Immature natural killer cell (primary cell): ENCODE measurements at places on chromosomes 5 and 9. TPM values are rescaled to one million over a fixed set of nuclear protein-coding genes. Genes with fewer than 3 reads are reported as not detected.

Gene ADRB2
- 54.1 TPM for polyA plus RNA-seq

Gene IL4
- polyA plus RNA-seq: not detected

Gene PCDHB14
- polyA plus RNA-seq: not detected

Gene MEIKIN
- not detected for polyA plus RNA-seq

Gene CCDC180
- not detected for polyA plus RNA-seq

Gene RALGDS
- 31.2 TPM for polyA plus RNA-seq

Gene CBY3
- 1.3 TPM for polyA plus RNA-seq

DNA sequence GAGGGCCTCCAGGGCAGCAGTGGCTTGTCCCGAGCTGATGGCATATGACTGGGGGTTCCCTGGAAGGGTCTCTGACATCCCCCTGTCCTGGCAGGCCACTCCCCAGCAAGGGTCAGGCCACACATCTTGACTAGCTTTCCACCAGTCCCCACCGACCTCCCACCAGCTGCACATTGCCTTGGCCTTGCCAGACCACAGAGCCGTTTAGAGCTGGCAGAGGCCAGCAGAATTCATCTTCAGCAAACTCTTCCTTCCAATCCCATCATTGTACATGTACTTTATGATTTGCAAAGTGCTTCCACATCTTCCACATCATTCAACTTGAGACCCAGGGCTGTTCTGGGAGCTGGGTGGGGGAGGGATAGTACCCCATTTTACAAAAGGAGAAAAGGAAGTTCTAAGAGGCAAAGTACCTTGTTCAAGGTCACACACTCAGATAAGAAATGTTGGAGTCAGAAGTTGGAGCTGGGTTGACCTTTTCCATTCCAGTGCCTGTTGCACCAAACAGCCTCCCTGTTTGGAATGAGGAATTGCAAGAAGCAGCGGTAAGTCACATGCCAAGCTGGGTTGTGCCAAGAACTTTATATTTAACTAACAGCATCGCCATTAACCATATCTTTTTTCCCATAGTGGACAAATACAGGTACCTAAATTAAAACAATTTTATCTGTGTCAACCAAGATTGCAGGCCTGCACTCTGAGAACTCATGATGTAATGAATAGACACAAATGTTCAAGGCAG lies 25.8 kb upstream of the COL15A1 start:
- DNase-seq: no peak

- no peak for DNase-seq
These were observed 16.7 kb downstream of the VCAN start for GRCh38 chr5:83488271-83488670.

DNA sequence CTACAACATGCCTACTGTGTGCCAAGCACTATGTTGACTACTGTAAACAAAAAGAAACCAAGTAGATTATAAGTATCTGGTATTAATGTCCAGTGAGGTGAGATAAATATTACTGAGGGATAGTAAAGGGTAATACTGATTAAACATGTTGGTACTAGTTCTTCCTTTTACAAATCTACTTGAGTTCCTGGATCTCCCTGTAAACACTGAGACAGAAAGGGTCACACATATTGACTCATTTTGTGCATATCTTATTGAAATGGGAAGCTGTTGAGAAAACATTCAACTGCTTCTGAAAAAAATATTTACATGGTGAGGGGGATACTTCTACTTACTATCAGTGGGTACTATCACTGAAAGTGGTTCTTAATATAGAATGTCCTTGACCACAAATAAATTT lies 24.3 kb downstream of the EFNA5 start:
- DNase-seq: no peak

GRCh38 chr5:150158170-150158949 lies 2.7 kb upstream of the PDGFRB start:
- no peak for DNase-seq

- no peak for DNase-seq
These were observed 168.5 kb upstream of the TARS1 start for GRCh38 chr5:33272288-33272687.

DNA sequence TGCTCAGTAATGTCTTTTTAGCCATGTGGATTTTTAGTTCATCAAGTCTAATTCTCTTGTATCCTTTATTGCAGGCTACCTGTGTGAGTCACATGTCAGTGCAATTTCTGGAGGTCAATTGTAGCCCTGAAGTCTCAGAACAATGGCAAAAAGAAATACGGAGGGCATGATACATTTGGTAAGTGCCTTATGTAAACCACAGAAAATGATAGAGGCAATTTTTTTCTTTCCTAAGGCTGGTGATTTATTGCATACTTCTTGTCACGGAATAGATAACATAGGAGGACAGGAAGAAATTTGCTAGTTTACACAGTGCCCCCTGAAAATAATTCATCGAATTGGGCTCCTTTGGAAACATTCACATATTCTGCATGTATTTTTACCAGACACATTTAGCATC lies 235.9 kb downstream of the DMRTA1 start:
- no peak for DNase-seq

- DNase-seq: no peak
These were observed 28.5 kb upstream of the LRRC14B start for GRCh38 chr5:162565-163337.

DNA sequence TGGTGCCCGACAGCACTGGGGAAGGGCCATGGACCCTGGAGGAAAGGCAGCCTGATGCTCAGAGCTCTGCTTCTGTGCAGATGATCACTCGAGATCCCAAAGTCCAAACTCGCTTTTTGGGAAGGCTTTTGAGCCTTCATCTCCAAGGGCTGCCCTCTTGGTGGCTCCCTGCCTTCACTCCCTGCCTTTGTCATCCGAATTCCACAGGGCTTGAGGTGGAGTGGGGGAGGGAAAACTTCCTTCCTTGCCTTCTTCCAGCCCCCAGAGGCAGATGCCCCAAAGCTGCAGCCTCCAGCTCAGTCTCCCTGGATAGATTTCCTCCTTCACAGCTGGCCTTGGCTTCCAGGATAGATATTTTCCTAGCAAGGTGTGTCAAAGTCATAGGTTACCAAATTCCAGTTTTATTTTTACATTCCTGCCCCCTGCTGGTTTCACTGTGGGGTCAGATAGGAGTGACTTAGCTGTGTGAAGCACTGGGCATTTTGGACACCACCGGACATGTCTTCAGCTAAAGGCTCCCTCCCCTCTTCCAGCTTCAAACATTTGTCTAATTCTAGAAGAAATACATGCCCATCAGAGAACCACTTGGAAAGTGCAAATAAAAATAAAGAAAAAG lies 268.2 kb downstream of the HSPA4 start:
- DNase-seq: no peak

DNA sequence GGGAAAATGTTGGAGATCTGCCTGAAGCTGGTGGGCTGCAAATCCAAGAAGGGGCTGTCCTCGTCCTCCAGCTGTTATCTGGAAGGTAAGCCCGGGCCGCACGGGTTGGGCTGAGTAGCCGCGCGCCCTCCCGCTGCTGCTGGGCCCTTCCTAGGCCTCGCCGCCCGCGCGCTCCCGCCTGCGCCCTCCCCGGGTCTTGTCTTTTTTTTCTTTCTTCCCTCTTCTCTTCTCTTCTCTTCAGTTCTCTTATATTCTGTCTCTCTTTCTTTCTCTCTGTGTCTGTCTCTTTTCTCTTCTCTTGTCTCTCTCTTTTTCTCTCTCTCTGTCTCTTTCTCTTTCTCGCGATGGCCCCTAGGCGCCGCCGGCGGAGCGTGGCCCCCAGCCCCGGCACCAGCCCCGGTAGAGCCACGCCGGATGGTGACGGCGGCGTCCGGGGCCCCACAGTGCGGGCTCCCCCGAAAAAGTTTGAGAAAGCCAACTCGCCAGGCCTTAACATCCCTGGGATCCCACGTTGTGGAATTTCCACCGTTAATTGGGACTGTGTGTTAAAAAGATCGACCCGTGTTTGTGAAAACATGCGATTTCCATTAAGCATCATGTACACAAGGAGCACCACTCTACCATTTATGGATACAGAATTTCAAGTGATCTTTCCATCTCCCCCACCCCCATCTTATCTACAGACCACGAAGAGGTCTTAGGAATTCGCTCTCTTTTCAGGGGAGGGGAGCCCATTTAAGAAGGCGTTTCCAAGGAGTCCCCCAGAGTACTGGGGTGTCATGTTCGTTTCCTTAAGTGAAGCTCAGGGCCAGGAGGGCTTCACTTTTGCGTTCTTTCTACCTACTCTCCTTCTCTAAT lies 616 bp downstream of the ABL1 start:
- peak; percentile 48 for DNase-seq

DNA sequence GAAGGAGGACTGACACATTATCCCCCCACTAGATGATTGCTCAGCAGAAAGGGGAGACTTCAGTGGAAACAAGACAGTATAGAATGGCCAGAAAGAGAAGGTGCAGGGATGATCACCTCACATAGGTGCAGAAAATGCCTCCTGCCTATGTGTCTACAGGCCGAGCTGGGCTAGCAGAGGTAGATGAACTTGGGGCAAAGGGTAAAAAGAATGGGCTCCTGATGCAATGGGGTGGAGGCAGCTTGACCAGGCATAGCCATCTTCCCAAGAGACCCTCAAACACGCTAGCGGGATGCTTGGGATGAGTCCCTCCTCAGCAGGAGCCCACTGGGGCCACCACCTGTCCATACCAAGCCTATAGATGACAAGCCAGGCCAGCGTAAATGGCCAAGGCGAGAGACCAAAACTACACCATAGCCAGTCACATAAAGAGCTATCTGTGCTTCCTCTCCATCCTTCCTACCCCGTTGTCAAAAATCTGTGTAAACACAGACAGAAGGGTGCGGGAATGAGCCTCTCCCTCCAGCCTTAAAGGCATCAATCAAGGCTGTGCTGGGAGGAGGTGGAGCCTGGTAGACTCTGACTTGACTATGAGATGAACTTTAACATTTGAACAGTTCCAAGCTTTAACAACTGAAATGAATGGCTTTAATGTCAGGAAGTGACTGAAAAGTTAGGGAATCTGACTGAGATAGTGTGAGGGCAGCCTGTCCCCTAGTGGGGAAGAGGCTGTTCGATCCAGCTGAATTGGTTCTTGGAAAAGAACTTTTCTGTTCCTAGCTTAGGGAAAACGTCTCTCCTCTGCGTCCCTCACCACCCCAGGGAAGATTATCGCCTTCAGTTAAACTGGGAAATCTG lies 10.4 kb downstream of the C9orf152 start:
- no peak for DNase-seq

- DNase-seq: no peak
These were observed 184.3 kb downstream of the ZDHHC21 start for GRCh38 chr9:14508884-14509283.

DNA sequence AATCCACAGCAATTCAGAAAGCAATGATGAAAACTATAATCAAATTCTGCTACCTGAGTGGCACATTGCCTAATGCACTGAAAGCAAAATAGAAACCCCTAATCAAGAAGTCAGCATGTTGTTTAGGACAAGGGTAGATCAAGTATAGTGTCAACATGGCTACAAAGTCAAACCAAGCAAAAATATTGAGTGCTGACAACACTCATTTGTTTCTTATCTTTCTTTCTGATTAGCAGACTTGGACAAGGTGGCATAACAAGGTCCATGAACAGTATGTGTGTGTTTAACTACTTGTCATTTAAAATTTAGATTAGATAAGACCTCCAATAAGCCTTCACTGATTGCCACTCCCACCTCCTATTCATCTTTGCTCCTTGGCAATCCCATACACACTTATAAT lies 332.4 kb downstream of the KIAA0825 start:
- DNase-seq: no peak

DNA sequence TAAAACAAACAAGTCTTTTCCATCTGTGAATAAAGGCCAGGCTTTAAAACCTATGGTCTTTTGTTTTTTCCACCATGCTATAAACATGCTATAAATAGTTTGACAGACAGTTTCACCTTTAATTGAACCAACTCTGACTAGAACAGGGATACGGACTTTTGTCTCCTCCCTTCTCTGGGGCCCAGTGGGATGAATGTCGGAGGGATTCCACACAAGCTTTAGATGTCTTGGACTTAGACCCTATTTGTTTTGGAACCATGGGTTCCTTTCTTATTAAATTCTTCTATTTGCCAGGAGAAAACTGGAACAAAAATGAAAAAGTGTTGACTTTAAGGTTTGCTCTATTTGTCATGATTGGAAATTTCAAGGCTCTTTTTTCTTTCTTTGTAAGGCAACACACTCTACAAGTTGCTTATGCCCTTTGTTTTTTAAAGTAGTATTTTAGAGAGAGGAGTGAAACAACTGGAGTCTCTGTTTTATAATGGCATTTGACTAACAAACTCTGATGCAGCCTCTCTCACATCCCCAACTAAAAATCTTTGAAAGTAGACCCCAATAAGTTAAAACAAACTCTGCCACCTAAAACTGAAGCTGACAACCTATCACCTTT lies 145.3 kb downstream of the MLLT3 start:
- no peak for DNase-seq

GRCh38 chr9:85859765-85860164 lies 81.2 kb upstream of the NAA35 start:
- DNase-seq: no peak

DNA sequence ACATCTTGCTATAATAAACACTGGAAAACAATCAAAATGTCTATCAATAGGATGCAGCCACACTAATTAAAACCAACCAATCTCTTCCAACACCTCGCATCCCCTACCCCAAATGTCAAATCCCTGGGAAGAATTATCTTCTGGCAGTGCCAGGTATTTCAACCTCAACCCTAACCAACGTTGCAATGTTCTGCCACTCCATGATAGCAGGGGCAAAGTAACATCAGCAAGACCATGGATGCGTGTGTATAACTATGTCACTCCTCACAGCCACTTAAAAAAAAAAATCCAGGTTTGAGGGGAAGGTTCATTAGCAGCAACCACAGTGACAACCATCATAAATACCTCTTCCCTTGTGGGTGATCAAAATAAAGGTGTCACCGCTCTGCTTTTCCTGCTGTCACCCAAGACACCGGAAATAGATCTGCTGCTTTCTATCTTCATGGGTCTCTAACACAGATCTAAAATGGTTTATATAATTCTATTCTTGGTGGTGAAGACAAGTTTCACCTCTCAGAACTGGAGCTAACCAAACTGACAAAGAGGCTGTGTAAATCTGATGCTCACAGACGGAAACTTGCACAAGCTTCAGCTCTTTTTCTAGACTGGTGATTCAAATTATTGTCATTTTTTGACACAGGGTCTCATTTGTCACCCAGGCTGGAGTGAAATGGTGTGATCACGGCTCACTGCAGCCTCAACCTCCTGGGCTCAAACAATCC lies 9.9 kb downstream of the HSPA9 start:
- DNase-seq: peak; percentile 93

- DNase-seq: no peak
These were observed 4.3 kb downstream of the CSNK1A1 start for GRCh38 chr5:149546974-149547373.
